ENCODE measurements at places on chromosomes 16 and 17.

GRCh38 chr16:7584561-7584960 is 251.9 kb downstream of the RBFOX1 start:
- DNase-seq = no peak

DNA sequence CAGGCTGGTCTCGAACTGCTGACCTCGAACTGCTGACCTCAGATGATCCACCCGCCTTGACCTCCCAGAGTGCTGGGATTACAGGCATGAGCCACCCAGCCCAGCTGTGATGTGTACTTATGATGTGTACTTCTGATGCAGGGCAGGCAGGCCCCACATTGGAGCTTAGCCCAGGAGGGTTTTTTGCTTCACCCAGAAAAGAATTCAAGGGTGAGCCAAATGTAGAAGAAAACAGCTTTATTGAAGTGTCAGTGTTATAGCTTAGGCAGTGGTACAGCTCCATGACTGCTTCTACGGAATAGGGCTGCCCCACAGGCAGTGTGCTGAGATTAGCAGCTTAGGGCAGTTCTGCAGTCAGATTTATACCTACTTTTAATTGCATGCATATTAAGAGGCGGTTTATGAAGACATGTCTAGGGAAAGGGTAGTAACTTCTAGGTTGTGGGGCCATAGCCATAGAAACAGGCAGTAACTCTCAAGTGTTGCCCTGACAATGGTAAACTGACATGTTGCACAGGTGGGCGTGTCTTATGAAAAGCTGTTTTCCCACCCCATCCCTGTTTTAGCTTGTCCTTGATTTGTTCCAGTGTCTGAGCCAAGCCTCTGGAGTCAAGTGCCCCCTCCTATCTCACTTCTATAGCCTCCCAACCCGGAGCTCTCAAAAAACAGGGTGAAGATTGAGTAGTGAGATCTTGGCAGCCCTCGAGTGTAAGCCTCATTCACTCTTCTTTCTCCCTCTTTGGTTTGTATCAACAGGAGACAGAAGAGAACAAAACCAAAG is 24.1 kb upstream of the POLR3E start:
- no peak for DNase-seq

DNA sequence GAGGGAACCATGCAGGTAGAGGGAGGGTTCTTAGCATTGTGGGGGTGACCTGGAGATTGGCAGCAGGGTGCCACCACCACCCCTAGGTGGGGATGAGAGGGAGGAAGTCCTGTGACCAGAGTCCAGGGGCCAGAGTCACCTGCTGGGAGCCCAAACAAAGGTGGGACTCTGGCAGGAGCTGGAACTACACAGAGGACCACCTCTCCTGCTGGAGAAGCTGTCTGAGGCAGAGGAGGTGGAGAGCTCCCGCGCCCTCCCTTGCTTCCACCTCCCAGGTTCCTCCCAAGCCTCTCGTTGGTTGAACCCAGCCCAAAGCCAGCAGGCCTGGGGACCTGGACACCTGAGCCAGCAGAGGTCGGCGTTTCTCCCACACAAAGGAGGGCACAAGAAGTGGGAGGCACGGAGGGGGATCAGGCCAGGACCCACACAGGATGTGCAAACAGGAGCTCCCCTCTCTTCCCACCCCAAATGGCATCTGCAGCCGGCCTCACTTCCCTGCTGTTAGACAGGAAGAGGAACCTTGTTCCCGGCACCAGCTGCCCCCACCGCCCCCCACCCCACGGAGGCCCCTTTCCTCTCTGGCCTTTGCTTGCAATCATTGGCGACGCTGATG is 154.6 kb downstream of the SEC14L1 start:
- no peak for DNase-seq

- peak; percentile 97 for DNase-seq
Measured at GRCh38 chr16:30567991-30568638, 3.4 kb downstream of the ZNF688 start.

- no peak for DNase-seq
Measured at GRCh38 chr17:79534851-79535727, 75.8 kb downstream of the RBFOX3 start.

DNA sequence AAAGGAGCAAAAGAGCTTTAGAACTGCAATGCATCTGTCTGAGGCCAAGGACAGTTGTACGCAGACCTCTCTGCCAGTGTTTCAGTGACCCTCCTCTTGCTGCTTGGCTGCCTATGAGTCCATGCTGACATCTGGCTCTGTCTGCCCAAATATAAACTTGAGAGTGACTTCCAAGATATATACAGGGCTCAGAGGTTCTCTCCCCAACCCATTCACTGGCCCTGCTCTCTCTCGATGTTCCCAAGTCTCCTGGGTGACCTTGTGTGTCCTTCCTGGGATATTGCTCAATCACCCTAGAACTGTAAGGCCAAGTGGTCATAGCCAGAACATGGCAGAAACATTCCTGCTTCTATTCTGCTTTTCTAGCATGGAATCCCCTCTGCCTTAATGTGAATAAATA is 716.3 kb downstream of the WWOX start:
- no peak for DNase-seq

GRCh38 chr16:78179666-78180065 is 80.2 kb downstream of the WWOX start:
- no peak for DNase-seq

GRCh38 chr16:78376452-78376851 is 277.0 kb downstream of the WWOX start:
- no peak for DNase-seq

- no peak for DNase-seq
Measured at GRCh38 chr17:8859804-8860430, 7.6 kb downstream of the PIK3R6 start.

GRCh38 chr17:32141258-32141657 is 1.0 kb upstream of the RHOT1 start:
- peak; percentile 79 for DNase-seq

- DNase-seq = no peak
Measured at GRCh38 chr17:8599351-8600011, 31.0 kb downstream of the MYH10 start.

GRCh38 chr16:67652578-67653127 is 7.4 kb downstream of the ACD start:
- no peak for DNase-seq

DNA sequence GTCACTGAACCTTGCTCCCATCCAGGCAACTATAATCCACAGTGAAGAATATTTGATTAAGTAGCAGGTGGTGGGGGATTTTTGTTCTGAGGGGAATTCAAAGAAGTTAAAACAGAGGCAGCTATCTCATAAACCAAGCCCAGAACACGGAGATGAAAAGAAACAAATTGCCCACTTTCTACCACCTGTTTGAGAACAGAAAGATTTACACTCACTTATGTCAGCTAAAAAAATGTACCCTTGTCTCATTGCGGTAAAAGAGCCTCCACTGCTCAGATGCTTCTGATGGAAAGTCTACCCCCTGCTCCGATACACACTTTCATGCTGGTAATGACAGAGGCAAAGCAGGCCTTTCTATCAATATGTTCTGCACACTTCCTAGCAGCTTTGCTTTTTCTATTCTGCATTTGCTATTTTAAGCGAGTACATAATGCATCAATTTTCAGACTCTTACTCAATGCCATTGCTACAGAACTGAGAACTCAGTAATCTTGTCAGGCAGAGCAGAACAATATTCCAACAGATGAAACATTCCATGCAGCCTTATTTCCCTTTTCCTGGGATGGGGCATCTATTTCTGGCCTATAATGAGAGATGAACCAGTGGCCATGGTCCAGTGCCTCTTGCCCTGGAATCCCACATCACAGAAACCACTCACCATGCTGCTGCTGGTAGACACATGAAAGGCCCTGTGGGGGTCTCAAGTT is 29.0 kb downstream of the CDK5R1 start:
- DNase-seq = no peak

DNA sequence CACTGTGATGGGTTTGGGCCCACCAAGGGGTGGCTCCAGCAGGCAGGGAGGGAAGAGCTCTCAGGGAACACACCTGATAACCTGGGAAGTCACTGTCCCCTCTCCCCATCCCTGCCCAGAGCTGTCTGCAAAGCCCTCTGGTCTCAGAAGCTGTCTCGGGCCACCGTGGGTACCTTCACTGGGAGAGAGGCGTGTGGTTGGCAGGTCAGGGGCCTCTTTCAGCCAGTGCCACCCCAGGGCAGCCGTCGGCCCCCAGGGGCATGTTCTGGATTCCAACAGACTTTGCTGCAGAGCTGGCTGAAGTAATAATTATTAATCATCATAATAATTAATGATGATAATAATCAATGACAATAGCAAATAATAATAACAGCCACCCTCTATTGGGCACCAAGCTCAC is 21.1 kb downstream of the MGAT5B start:
- DNase-seq = no peak

DNA sequence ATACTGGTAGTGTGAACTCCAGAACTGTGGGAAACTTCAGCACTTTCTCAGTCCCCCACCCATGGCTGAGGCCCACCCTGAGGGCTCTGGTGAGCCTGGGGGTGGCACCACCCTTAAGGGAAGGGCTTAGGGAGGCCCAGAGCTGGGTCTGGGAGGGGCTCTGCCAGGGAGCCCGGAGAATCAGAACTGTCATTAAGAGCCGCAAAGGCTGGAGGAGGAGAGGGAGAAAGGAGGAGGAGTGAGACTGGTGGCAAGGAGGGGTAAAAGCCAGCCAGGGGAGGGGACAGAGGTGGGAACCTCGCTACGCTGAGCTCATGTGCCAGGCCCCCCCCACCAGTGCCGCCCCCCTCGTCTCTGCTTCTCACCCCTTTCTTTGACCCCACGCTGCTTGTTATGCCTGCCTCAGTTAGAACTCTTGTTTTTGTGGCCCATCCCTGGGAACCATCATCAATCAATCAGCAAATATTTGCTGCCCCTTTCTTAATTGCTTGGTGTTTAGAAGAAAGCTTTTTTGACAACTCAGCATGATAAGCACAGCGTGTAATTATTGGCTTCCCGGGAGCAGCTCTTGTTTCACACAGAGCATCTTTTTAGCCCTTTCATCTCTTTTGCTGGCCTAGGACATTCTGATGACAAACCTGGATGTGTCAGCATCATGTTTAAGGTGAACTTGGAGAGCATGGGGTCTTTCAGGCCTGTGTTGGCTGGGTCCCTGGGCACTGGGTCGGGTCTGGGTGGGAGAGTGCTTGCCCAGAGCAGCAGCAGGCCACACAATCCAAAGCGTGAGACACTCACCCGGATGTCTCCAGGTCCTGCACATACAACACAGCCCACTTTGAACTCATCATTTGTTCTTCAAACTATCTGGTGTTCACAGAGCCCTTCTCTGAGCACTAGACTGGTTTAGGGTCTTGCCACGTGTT is 77.7 kb downstream of the NETO2 start:
- no peak for DNase-seq

DNA sequence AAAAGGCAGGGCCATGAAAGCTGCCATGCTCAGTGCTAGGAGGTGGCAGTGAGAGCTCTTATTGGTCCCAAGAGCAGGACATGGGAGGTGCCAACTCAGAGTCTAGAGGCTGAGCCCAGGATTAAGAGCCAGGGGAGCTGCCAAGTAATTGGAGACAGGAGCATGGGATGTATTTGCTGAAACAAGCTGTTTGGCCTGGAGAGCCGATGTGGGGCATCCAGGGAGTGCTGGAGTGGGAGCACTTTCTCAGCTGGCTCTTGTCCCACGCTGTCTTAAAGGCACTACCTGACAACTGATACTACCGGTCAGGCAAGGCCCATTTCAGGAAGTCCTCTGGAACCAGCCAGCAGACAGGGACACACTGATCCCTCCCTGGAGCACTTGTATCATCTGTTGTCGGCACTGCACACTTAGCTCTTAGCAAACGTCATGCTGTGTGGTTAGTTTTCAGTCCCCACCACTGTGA is 19.3 kb downstream of the ANKFN1 start:
- no peak for DNase-seq

GRCh38 chr17:61443475-61443882 is 8.7 kb upstream of the TBX4 start:
- DNase-seq = no peak

DNA sequence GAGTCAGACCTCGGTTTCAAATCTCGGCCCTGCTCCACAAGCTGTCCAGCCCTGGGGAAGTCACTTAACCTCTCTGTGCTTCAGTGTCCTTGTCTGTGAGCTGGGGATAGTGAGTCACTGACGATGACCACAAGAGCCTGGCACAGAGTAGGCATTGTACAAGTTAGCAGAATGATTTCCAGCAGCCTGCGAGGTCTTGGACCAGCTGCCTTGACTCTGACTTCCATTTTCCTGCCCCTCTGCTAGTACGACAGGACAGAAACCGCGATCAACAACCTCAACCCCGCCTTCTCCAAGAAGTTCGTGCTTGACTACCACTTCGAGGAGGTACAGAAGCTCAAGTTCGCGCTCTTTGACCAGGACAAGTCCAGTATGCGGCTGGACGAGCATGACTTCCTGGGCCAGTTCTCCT is 20.7 kb downstream of the CPNE2 start:
- DNase-seq = no peak

DNA sequence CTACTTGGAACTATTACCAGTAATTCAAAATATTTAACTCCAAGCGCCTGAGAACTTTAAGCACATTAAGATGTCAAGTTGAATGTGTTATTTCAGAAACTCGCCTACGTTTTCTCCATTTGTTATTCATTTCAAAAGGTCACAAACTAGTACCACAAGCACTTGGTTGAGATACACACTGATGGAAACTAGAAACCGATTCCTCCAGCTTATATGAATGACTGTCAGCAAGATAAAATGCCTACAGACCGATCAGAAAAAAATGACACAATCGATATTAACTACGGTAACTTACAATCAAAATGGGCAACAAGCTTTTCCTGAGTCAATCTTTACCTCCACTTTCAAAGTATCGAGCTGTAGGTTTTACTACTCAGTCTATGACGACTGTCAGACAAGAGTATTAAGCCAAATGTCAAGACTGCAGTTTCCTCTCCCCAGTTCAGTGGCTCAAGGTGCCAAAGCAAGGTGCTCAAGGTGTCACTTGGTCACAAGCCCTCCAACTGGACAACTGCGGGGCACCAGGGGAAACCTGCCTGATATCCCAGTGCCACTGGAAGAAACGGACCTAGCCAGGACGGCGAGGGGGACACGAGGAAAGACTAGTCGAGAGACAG is 678 bp downstream of the SRP68 start:
- no peak for DNase-seq

- DNase-seq = peak; percentile 64
Measured at GRCh38 chr17:15662681-15663080, 21.4 kb downstream of the TRIM16 start.

GRCh38 chr17:50820651-50821050 is 14.7 kb upstream of the WFIKKN2 start:
- DNase-seq = no peak
